ENCODE measurements at places on chromosomes 5 and 9.

- no peak for DNase-seq
Observed at GRCh38 chr9:5796298-5796697, 36.6 kb downstream of the ERMP1 start.

- no peak for DNase-seq
Observed at GRCh38 chr9:4238522-4238921, 61.3 kb downstream of the GLIS3 start.

DNA sequence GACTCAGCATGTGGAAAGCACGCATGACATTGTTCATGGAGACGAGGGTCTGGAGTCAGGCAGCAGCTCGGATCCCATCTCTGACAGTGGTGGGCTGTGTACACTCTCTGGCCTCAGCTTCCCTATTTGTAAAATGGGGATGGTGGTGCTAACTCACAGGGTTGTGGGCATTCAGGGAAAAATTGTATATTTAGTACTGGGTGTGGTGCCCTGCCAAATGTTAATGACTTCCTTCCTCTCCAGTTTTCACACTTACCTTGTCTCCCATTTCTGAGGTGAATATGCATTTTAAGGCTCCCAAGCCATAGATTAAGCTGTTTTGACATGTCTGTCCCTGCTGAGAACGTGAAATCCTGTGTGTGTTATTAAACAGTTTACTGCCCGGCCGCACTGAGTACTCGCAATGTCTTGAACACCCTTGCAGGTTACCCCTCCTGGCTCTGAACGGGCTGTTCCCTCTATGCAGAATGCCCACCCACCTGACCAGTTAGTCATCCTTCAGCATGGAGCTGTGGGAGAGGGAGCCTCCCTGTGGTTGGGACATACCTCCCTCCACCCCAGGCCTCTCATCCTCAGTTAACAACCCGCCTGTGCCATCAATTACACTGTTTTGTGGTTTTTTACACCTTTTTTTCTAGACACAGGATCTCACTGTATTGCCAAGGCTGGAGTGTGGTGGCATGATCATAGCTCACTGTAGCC, 25.8 kb downstream of the TJP2 start:
- no peak for DNase-seq

- no peak for DNase-seq
Observed at GRCh38 chr5:173733831-173734501, 117.5 kb upstream of the BOD1 start.

DNA sequence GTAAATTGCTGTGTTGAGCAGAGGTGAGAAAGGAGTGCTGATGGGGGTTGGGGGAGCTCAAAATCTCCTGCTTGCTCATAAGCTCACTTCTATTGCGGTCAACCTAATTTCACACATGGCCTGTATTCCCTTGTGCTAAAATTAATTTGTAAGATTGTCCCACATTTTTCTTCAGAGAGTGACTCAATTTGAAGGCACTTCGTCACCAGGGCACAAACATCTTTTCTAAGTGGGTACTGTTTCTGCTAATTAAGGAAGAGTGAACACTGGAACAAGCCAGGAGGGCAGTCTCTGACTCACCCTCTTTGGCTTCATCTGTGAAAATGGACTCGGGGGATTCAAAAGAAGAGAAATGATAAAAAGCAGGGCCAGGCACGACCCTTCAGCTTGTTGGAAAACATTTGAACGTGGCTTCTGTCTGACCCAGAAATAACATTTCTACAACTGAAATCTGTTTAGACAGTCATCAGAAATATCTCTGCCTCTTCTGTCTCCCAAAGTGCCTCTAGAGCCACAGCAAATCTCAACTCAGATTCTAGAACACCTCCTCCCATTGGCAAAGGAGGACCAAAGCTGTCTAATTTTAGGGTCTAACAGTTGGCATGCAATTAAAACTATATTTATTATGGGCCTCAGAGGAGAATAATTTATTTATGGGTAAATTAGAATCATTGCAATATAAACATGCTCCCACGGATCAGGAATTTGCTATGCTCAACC, 49.8 kb downstream of the FEM1C start:
- no peak for DNase-seq

DNA sequence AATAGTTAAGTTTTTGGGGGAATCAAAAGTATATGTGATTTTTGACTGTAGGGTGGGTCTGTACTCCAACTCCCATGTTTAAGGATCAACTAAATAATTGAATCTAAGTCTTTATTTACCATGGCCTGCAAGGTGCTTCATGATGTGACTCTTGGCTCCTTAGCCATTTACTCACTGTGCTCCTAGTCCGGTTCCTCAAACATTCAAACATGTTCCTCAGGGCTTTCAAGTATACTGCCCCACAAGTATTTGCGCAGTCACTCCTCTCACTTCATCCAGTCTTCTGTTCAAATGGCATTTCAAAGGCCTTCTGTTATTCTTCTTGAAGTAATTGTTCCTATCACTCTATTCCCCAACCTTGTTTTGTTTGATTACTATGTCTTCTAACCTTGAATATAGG, 16.4 kb downstream of the SMC2 start:
- DNase-seq = no peak

DNA sequence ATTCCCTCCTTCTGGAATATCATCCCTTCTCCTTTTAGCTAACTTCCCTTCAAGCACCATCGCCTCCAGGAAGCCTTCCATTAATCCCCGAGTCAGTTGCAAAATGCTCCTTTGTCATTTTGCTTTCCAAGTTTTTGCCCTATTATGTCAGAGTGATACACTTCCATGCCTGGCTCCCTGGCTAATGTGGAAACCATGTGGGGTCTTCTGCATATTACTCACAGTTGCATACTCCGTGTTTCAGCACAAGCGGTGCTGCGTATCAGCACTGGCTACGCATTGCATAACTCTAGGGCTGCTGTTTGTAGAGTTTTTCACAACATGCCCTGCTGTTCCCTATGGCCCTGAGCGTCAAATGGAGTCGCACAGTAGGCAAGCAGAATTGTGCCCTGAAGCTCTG, 1.9 kb downstream of the TEX53 start:
- no peak for DNase-seq

GRCh38 chr5:52497133-52497693, 290.5 kb upstream of the ITGA1 start:
- DNase-seq = no peak

GRCh38 chr9:69198521-69199220, 24.6 kb downstream of the TJP2 start:
- no peak for DNase-seq

- DNase-seq = no peak
Observed at GRCh38 chr9:129998491-129999140, 44.4 kb downstream of the FNBP1 start.
